ENCODE measurements at places on chromosomes 5 and 9.

DNA sequence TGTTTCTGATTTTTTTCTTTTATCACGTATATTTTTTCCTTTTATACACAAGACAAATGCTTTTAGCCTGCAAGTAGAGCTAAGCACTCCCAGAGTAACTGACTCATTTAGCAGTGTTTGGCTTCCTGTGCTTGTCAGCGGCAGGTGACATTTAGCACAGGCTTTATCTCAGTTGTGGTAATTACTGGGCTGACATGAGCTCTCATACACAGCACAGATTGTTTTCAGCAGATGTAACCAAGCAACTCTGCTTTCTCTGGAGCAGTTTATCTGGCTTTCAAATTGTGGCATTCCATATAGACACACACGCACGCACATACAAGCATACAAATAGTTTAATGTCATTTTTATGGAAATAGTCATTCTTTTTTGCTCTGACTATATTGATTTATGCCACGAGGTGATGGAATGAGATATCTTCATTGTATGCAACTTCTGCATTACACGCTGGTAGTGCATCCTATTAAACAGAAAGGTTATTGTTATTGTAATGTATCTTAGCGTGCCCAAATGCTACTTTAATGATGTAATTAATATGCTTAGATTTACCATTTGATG is 379.0 kb upstream of the GRAMD2B start:
- DNase-seq = no peak

GRCh38 chr9:109597496-109597895 is 99.4 kb upstream of the PTPN3 start:
- DNase-seq = no peak

GRCh38 chr5:134584662-134585061 is 48.0 kb downstream of the SAR1B start:
- DNase-seq = no peak

DNA sequence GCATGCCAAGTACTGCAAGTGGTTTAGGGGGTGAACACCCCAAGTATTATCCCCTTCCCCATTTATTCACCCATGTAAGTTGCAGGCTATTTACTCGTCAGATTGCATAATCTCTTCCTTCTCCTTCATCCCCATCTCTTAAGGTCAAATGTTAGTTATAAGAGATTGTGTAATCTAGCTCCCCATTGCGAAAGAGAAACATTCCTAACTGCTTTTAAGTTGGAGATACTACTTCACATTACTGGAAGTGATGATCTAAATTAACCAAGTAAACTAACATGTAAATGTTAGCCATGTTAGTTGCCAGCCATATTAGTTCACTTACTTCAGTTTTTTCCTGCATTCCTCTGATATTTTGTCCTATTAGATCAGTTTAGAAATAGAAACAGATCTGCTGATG is 262.3 kb downstream of the TAF11L14 start:
- DNase-seq = no peak

- DNase-seq = no peak
These were observed 64.1 kb downstream of the SLC1A3 start for GRCh38 chr5:36670548-36670947.

GRCh38 chr5:111756581-111757354 is at the start of gene NREP:
Gene NREP, minus strand, starts transcription at chr5:111757194. Its CDS starts 1,422 bp downstream, at chr5:111755772.
- no peak for DNase-seq

GRCh38 chr5:27172693-27173092 is 134.3 kb upstream of the CDH9 start:
- DNase-seq = no peak

DNA sequence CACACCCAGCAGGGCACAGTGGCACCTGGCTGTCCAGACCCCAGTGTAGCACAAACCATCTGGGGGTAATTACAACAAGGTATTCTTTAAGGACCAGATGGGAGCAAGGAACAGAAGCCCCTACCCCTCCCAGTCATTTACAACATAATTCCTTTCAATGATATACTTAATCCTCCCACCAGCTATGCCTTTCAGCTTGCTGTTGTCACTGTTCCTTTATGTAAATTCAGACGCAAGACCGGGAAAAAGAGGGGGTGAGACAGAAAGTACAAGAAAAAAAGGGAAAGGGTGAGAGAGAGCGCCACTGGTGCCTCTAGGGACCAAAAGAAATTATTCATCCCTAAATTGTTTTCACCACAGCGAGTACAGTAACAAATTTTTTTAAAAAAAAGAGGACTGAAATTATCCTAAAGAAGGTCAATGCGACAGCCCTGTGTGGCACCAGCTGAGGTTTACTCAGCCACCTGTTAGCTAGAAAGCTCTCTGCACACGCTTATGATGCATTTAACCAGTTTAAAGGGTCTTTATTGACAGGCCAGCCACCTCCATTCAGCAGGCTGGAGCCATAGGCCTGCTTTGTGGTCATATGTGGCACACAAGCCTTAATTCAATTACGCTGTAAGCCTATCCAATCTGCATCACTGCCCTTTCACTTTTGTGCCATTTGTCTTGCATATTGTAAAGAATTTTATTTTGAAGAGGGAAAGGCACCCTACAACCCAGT is 210.2 kb upstream of the ISL1 start:
- DNase-seq = no peak

DNA sequence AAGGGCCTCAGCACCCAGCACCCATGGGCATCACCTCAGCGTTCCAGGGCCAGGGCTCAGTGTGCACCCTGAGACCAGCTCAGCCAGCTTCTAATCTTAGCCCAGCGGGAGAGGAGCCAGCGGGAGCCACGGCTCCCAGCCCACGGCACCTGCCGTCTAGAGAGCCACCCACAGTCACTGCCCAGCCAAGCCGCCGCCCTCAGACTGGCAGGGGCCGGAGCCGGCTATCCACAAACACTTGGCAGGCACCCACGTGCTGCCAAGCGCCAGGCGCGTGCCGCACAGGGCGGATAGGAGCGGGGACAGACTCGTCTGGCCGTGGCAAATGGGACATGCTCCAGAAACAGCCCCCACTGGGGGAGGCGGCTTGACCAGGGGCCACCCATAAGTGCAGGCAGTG is 18.6 kb downstream of the BRD3 start:
- DNase-seq = no peak

DNA sequence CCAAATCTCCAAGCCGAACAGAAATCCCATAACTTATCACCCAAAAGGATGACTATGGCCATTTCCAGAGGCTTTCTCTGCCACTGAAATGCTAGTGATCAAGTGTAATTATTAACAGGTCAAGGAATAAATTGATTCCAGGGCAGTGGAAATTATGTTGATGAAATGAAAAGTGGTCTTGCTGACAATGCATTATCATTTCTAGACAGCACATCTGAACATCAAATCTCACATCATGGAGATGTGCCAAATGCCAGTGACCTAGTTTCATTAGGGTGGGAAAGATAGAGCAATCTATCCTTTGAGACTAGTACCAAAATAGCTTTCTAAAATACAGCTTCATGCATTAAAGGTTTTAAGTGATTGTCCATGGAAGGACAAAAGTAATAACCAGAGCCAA is 86.1 kb downstream of the AUH start:
- no peak for DNase-seq

GRCh38 chr9:116276651-116277121 is 123.1 kb downstream of the PAPPA start:
- DNase-seq = no peak

- no peak for DNase-seq
These were observed 599 bp downstream of the KIAA1191 start for GRCh38 chr5:176360894-176361436.

- no peak for DNase-seq
These were observed 632.6 kb upstream of the WWC1 start for GRCh38 chr5:167658889-167659288.

DNA sequence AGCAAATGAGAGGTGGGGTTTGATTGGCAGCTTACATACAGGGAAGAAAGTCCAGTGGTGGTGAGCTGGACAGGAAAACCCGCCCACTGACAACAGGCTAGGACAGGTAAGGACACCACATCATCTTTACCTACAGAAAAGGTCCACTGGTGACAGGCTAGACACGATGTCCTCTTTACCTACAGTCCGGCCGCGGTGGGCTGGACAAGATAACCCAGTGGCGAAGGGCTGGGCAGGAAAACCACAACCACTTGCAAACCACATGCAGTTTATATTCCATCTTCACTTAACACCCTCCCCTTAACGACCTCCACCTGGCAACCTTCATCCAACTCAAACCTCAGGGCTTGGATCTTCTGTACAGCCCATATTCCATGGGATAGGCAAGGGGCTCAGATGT is 5.0 kb upstream of the NIPAL4 start:
- DNase-seq = no peak

- DNase-seq = no peak
These were observed 146.6 kb upstream of the TUT7 start for GRCh38 chr9:86500667-86501435.

DNA sequence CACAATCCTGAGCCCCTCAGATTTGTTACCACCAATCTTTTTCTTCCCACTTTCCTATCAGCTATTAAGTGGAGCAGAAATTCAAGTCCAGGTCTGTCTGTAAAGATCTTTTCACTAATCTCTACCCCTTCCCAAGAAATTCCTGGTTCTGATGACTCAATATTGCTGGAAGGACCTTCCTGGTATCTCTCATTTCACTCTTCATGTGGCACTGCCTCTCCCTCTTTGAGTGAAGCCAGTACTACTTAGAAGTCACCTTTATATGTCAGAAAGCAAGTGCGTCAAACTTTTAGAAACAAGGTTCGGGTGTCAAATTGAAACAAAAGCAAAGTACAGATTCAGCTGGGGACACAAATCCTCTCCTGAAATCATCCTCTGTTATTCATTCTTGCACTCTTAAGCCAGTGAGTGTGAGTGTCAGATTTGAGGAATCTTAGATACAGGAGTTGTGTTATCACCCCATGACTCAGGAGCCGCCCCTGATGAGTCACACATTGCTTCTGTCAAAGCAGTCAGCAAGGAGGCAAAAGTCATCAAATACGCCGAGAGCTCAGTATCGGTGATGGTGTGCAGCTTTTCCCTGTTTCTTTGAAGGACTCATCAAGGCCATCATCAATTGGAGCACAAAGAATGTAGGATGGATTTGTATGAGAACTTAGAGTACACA is 313.0 kb downstream of the CETN3 start:
- DNase-seq = no peak

DNA sequence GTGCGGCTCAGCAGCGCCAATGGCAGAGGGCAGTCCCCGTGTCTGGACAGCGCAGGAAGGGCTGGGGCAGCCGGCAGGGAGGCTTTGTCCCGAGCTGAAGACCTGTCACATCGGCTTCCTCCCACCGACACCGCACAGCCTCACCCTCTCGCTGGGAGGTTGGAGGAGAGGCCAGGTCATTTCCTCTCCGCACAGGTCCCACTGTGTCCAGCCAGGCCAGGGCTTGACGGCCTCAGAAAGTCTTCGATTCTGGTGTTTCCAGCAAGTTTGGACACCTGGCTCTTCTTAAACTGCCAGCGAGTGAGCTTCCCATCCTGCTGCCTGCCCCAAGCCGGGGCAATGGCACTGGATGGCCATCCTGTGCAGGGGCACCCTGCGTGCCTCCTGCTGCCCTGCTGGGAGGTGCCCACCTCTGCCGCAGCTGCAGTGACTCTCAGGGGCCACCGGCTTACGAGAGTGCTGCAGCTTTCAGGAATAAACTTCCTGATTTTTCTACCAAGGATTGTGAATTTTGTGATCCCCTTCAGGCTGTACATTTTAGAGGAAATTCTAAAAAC is 33.9 kb downstream of the AHRR start:
- no peak for DNase-seq

- DNase-seq = no peak
These were observed 116.9 kb downstream of the ARRDC3 start for GRCh38 chr5:91266184-91266705.

DNA sequence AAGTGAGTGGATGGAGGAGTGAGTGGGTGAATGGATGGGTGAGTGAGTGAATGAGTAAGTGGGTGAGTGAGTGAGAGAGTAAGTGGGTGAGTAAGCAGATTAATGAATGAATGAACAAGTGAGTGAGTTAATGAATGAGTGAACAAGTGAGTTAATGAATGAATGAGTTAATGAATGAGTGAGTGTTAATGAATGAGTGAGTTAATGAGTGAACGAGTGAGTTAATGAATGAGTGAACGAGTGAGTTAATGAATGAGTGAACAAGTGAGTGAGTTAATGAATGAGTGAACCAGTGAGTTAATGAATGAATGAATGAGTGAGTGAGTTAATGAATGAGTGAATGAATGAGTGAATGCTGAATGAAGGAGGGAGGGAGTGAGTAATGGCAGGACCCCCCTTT is 26.4 kb downstream of the NKD2 start:
- DNase-seq = no peak

GRCh38 chr5:78253201-78253600 is 41.3 kb downstream of the AP3B1 start:
- no peak for DNase-seq

- no peak for DNase-seq
These were observed 83.7 kb upstream of the IL12B start for GRCh38 chr5:159414021-159414420.

GRCh38 chr5:145463634-145464033 is 371.5 kb downstream of the PRELID2 start:
- DNase-seq = no peak

DNA sequence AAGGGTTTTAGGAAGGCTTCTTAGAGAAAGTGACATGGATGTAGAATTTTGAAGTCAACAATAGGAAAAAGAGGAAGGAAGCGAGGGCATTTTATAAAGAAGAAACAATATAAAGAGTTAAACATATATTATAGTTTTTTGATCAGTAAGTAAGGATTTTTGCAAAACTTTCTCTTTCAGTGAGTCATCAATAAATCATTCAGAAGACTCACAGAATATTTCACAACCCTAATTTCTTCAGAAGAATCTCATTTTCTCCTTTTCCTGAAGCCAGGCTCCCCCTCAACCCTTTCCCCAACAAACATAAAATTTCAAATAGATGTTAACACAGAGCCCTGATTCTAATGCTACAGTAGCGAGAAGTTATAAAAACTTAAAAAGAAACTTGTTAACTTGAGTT is 4.3 kb upstream of the COX7C start:
- no peak for DNase-seq

DNA sequence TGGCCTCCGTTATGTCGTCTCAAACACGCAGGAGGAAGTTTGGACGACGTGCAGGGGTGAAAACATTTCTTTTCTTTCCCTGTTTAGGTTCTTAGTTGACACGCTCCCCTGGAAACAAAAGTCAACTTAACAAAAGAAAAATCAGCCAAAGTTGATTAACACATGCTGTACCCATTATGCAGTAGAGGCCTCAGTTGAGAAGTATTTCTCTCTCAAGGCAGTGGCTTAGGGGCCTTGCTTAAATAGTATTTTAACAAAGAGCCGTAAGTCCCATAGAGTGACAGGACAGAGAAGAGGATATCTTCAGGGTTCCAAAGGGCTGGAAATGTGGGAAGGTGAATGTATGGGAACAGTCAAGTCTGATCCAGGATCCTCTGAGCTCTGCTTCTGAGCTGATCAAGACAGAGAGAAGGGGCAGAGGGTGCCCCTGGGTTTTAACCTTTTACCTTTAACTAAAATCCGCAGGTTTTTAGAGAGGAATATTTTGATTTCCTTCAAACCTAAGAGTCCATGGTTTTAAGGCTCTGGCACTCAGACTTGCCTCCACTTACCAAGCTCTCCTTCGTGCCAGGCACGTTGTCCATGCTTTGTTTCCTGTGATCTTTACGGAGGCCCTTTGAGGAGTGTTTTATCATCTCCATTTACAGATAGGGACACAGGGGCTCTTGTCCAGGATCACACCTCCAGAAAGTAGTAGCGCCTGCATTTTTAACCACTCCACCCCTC is 629 bp upstream of the CD74 start:
- DNase-seq = no peak

GRCh38 chr5:43215073-43215631 is 23.1 kb downstream of the NIM1K start:
- no peak for DNase-seq

Measured in effector memory CD4-positive, alpha-beta T cell (primary cell).